ENCODE measurements at places on chromosomes 4 and X.

DNA sequence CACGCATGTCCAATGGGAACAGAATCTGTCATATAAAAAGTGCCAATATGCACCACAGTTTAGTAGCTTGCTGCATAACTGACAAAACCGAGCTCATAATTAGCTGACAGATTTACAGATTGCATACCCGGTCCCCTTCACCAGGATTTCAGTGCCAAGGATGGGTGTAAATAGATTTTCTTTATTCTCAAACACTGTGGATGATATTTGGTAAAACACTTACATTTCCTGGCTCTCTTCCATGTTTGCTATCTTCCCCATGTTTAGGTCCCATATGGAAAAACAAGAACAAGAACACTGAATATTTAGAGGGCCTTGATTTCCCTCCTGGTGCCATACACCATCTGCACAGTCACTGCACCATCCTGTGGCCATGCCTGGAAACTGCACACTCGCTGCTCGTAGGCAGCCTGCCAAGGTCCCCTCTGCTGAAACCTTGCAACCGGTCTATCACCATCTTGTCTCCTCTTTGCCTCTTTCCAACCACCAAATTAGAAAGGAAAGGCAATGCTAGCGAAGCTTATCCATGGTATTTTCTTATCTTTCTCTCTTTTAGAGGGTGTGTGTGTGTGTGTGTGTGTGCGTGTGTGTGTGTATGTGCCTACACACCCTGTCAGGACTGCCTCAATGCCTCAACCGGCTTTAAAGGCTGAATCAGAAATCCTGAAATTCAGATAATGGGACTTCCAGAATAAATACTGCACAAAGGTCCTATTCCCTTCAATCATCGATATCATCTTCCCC lies 124.2 kb upstream of the MBNL3 start:
- DNase-seq = no peak

- no peak for DNase-seq
Measured at GRCh38 chr4:10872833-10873517, 188.4 kb upstream of the CLNK start.

- no peak for DNase-seq
Measured at GRCh38 chr4:10354746-10355145, 102.5 kb downstream of the ZNF518B start.

DNA sequence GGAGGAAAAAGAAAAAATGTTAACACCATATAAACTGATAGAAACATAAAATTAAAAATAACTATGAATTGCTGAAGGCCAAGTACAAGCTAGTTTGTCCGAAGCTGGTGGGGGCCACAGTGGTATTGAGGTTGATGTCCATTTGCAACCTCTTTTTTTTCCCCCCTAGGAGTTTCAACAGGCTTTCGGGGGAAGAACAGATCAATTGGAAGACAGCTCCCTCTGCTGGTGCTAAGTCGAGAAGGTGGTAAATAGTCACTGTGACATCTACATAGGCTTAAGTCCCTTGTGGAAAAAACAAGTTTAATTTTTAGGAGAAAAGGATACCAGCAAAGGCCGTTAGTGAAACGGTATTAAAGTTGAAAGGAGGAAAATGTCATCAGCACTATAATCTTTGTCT lies 115.7 kb upstream of the ZXDA start:
- no peak for DNase-seq

DNA sequence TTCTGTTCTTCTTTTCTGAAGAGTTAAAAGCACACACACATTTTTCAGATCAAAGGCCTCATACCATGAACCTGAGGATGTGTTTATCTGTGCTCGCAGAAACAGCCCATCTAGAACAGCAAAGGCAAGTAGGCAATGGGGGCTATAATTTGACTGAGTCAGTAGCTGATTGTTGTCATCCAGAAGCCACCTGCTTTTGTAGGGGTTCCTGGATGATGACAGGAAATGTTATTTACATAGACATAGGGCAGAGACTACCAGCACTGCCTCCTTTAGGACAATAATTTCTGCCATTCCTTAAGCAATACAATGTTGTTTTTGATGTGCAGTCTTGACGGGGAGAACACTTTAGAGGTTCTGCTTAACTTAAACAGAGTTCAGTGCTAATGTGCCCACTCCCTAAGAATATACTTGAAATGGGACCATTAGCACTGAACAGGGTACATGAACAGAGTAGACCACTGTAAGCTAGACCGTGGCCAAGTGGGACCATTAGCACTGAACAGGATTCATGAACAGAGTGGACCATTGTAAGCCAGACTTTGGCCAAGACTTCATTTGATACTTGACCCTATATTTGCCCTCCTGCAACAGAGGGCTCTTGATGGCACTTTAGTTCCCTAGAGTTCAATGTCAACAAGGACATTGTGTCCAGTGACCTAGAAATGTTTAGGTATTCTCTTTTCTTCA lies 42.8 kb upstream of the CCSER1 start:
- no peak for DNase-seq

DNA sequence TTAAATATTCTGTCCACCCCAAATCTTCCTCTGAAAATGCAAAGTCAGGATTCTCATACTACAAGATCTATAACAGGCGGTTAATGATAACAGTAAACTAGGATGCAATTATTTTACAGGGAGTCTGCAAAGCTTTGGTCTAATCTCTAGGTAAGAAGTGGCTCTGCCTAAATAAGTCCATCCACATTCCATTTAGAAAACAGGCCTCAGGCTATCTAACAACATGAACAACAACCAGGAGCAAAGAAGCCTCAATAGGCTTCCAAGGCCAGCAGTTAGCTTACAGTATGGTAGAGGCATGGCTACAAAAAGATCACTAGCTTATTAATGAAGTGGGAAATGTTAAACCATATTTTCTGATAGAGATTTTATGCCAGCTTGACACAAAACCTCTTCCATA lies 6.4 kb downstream of the MAB21L2 start:
- DNase-seq = no peak

DNA sequence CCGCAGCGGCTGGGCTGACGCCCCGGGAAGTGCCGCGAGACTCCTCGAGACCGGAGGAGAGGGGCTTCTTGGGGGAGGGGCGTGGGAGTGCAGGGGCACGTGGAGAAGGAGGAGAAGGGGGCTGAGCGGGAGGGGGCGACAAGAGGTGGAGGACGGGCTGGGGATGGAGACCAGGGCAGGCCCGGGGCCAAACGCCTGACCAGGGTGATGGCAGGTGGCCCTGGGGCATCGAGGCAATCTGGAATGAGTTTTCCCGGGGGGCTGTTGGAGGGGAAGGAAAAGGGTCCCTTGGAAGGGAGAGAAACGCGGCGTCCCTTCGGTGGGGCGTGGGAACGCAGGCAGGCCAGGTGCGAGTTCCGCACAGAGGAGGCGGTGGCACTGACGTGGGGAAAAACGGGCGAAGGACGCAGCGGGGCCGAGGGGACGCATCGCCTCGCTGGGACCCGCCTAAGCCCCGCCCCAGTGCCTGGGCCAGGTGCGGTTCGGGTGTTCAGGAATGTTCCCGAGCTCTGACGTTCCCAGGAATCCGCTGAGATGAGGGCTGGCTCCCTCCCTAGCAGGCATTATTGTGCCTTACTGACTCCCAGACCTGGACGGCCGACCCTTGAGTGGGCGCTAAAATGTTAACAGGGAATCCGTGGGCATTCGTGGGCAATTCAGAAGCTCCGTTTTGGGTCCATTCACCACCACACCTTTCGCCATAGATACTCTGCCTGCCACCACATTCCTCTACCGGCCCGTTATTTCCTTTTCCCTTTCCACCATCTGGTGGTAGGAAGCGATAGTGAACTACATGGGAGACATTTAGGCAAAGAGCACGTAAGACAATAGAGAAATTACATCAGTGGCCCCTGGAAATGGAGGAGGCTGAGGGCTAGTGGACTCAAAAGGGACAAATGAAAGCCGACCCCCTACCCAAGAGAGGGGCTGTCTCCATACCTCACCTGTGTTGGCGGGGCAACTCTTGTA lies 795 bp upstream of the SH3KBP1 start:
- DNase-seq = no peak

DNA sequence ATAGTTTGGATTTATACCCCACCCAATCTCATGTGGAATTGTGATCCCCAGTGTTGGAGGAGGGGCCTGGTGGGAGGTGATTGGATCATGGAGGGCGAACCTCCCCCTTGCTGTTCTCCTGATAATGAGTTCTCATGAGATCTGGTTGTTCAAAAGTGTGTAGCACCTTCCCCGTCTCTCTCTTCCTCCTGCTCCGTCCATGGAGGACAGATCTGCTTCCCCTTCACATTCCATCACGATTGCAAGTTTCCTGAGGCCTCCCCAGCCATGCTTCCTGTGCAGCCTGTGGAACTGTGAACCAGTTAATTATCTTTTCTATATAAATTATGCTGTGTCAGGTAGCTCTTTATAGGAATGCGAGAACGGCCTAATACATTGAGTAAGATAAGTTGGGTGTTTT lies 518.8 kb upstream of the LCORL start:
- DNase-seq = no peak

- DNase-seq = no peak
Measured at GRCh38 chr4:108355186-108355901, 186.6 kb upstream of the LEF1 start.

DNA sequence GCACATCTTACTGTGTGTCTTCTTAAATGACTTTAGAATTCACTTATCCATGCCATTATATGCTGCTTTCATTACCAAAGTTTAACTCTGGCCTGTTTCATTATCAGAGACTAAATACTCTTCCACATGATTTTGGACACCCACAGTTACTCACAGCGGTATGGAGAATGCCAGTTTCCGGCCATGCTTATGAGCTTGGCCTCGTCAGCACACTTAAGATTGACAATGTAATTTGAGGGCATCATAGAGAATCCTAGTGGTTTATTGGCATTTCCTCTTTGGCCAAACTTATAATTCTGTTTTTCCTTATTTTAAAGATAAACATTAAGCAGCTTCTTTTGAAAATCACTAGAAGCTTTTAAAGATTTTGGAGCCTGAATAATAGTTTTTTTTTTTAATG lies 104.5 kb downstream of the IRF2 start:
- DNase-seq = no peak

GRCh38 chr4:186820391-186820891 lies 96.8 kb upstream of the FAT1 start:
- no peak for DNase-seq

All from stimulated activated CD8-positive, alpha-beta memory T cell treated with anti-CD3 and anti-CD28 coated beads, Interleukin-15, amount 100 ng/mL, for 4 hours (primary cell).